ENCODE measurements at places on chromosomes 11 and 22.

DNA sequence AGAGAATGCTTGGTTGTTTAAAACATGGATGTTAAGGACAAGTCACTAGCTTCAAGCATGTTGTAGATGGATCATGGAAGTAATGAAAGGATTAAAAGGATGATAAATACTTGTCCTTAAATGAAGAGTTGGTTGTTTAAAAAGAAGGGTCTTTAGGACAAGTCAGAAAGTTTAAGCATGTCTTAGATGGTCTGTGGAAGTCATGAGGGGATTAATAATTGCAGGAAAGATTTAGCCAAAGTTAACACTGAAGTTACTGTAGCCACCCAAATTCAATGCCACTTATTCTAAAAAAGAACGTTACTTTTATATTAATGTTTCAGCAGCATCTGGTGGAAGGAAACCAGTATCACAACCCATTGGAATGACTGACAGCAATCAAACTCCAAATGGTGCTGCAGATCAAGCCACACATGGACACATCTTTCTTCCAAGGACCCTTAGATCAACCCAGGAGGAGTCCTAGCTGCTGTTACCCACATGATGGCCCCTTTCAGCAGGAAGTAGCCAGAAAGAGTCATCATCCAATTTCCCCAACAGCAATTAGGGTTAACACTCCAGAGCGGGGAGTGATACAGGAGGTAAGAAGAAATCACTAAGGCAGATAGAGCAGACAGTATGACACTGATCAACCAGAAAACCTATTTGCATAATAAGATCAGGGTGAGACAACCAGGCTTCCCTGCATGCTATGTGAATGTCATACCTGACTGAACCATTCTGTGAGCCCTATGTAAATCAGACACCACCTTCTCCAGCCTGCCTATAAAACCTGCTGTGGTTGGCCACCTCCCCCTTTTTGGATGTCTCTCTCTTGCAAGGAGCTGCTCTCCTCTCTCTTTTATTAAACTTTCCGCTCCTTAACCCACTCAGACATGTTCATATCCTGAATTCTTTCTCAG lies 88.4 kb upstream of the GNAZ start:
- DNase-seq: no peak

DNA sequence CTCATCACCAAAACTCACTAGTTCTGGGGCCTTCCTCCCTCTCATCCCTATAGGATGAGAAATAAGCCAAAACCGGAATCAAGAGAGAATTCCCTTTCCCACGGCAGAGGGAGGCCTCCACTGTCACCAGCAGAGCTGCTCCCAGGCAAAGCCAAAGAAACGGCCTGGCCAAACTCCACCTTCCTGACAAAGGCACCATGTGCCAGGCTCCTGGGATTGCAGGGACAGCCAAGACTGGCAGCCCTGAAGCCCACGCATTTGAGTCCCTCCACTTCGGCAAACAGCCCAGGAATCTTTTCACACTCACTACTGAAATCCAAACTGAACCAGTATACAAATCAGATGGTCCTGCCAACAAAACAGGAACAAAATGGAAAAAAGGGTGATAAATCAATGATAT lies 6.1 kb downstream of the SMCO4 start:
- DNase-seq: no peak

GRCh38 chr11:9625728-9626127 lies 38.1 kb upstream of the SWAP70 start:
- DNase-seq: no peak

DNA sequence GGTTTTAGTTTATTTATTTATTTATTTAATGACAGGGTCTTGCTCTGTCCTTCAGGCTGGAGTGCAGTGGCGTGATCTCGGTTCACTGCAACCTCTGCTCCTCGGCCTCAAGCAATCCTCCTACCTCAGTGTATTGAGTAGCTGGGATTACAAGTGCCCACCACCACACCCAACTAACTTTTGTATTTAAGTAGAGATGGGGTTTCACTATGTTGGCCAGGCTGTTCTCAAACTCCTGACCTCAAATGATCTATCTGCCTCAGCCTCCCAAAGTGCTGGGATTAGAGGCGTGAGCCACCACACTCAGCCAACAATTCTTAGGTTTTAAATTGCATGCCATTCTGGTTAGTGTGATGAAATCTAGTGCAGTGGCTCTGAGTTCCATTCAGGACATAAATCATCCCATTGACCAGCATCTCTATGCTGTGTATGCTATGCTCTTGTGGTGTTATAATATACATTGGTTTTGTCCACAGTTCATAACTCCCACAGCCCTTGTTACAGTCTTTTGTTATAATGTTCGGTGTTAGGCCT lies 28.5 kb downstream of the ZNF280B start:
- DNase-seq: no peak

DNA sequence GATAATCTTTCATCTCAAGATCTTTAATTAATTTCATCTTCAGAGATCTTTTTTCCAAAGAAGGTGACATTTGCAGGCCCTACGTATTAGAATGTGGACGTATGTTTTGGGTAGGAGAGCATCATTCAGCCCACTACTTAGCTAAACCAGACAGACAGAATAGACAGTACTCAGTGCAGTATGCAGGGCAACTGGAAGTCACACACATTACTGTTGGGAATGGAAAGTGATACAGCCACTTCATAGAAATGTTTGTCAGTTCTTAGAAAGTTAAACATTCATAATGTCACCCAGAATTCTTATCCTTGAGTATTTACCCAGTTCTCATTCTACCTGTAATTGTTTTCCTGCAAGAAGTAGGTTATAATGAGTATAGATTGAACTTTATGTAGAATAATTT lies 102.9 kb downstream of the PPP6R3 start:
- DNase-seq: no peak

DNA sequence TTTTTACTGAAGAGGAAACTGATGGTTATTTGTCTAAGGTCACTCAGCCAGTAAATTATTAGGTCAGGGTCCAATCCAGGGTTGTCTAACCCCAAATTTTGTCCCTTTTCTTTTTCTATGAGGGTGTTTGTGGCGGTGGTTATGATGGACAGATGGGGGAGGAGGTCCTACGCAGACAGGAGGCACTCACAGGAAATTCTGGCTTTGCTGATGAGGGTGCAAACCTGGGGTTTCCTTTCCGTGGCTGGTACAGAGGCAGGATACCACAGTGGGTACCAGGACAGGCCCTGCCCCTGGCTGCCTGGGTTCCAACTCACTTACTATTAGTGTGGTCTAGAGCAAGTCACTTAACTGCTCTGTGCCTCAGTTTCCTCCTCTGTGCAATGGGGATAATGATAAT lies 91.0 kb downstream of the RRM1 start:
- DNase-seq: no peak

All from stimulated activated CD4-positive, alpha-beta T cell treated with anti-CD3 and anti-CD28 coated beads, Interleukin-4, amount 100 ng/mL, for 24 hours (primary cell).